ENCODE measurements at places on chromosomes 6 and 20. TPM values are rescaled to one million over a fixed set of nuclear protein-coding genes. Genes with fewer than 3 reads are reported as not detected.

DNA sequence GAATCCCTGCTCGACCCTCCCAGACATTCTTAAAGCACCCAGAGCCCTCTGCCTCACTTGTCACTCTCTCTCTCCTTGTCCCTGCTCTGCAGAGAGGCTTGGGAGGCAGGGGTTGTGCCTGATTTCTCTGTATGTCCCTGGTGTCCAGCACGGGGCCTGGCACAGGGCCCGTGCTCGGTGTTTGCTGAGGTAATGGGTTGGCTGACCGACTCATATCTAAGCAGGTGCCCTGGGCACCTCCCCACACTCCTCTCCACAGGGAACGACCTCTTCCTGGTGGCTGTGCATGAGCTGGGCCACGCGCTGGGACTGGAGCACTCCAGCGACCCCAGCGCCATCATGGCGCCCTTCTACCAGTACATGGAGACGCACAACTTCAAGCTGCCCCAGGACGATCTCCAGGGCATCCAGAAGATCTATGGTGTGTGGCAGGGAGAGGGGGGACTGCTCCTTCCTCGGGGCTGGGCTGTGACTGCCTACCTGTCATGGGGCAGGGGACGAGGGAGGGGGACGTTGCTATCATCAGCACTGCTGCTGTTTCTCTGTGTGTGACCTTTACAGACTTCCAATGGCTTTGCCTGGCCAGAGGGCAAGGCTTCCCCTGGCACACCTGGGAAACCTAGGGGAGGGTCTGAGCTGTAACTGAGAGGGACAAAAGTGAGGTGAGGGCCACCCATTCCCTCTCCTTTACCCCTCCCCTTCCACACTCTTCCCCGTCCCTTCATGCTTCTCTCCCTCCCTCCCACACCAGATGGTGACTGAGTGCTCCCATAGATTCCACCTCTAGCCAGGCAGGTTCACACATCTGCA is 14.2 kb downstream of the MMP24OS start:
- DNase-seq = no peak
- H3K36me3 ChIP-seq = no peaks in the 10 kb centered on the region
- H3K27me3 ChIP-seq = no peaks in the 10 kb centered on the region
- H3K27ac ChIP-seq = peak overlapping the region; percentile 76

- H3K27me3 ChIP-seq = no peaks in the 10 kb centered on the region
- DNase-seq = no peak
- no peak overlapping the region for H3K27ac ChIP-seq
Measured at GRCh38 chr6:80434691-80435350, 328.4 kb downstream of the BCKDHB start.

PHACTR1 gene
- total RNA-seq = 47.0 TPM

DNA sequence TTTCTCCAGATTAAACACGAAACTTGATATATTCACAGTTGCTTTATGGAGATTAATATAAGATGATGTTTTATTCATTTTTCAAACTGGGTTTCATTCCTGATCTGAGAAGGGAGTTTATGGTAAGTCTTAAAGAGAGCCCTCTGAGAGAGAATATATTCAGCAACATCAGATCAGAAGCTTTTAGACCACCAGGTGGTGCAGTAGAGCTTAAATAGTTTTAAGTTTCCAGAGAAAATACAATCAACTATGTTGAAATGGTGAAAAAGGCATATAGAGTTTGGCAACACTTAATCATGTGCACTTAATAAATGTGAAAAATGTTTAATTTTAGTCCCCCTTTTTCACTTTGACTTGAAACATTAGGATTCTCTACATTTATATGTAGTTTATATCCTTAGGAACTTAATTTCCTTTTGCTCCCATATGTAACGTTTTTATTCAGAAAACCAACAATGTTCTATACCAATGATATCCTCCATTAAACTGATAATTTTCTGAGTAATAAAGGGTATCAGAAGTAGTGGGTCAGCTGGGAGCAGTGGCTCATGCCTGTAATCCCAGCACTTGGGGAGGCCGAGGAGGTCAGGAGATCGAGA is 86.4 kb upstream of the CLDN20 start:
- H3K27ac ChIP-seq = no peak overlapping the region
- no peaks in the 10 kb centered on the region for H3K27me3 ChIP-seq
- no peaks in the 10 kb centered on the region for H3K4me1 ChIP-seq
- H3K4me3 ChIP-seq = no peak overlapping the region
- no peak for DNase-seq
- no peaks in the 10 kb centered on the region for H3K36me3 ChIP-seq
